ENCODE measurements at places on chromosomes 11 and 22. TPM values are rescaled to one million over a fixed set of nuclear protein-coding genes. Genes with fewer than 3 reads are reported as not detected.

ART1 gene
- not detected for total RNA-seq

OR5A1 gene
- total RNA-seq, result not detected

BTBD18 gene
- total RNA-seq, result not detected

NFAM1 gene
- 0.09 TPM for total RNA-seq

LRRC56 gene
- 0.89 TPM for total RNA-seq

APOBEC3C gene
- total RNA-seq, result 7.7 TPM

ARVCF gene
- 8.6 TPM for total RNA-seq

SCT gene
- not detected for total RNA-seq

LRRC75B gene
- total RNA-seq, result 7.1 TPM

OR2AG1 gene
- not detected for total RNA-seq

RAG2 gene
- not detected for total RNA-seq

MYO7A gene
- total RNA-seq, result 0.18 TPM

HEPHL1 gene
- total RNA-seq, result 0.09 TPM

HSPB2 gene
- 0.14 TPM for total RNA-seq

TPBGL gene
- total RNA-seq, result 0.05 TPM

OR52H1 gene
- 0.30 TPM for total RNA-seq

OR56A1 gene
- total RNA-seq, result under 0.01 TPM

BATF2 gene
- under 0.01 TPM for total RNA-seq

RIBC2 gene
- 0.30 TPM for total RNA-seq

FOLH1 gene
- not detected for total RNA-seq

SF1 gene
- 125 TPM for total RNA-seq

SLC22A25 gene
- not detected for total RNA-seq

NUCB2 gene
- total RNA-seq, result 131 TPM

FGF3 gene
- total RNA-seq, result not detected

KRTAP5-11 gene
- not detected for total RNA-seq

SMPD1 gene
- 62.1 TPM for total RNA-seq

TUBA8 gene
- not detected for total RNA-seq

PIWIL4 gene
- 2.5 TPM for total RNA-seq

TIRAP gene
- 5.1 TPM for total RNA-seq

PDXP gene
- 13.7 TPM for total RNA-seq

SERPIND1 gene
- not detected for total RNA-seq

PUS3 gene
- 16.6 TPM for total RNA-seq

UCP3 gene
- total RNA-seq, result 0.30 TPM

NCR3LG1 gene
- total RNA-seq, result 11.1 TPM

TMEM41B gene
- 61.4 TPM for total RNA-seq

APOL5 gene
- not detected for total RNA-seq

TRIM29 gene
- total RNA-seq, result 0.51 TPM

CSNK1E gene
- total RNA-seq, result 93.2 TPM

CRYBB2 gene
- total RNA-seq, result not detected

KRTAP5-8 gene
- not detected for total RNA-seq

TRPC6 gene
- not detected for total RNA-seq

GAB4 gene
- not detected for total RNA-seq

RTN4RL2 gene
- total RNA-seq, result not detected

KCTD14 gene
- total RNA-seq, result 0.42 TPM

Measured in smooth muscle cell of the umbilical artery (primary cell).